ENCODE measurements at places on chromosomes 3 and 15. TPM values are rescaled to one million over a fixed set of nuclear protein-coding genes. Genes with fewer than 3 reads are reported as not detected.

- DNase-seq = peak; percentile 25
Observed at GRCh38 chr15:56040081-56041035, 46.9 kb upstream of the NEDD4 start.

GRCh38 chr3:13086531-13086981 lies 13.3 kb upstream of the IQSEC1 start:
- no peak for DNase-seq

DNA sequence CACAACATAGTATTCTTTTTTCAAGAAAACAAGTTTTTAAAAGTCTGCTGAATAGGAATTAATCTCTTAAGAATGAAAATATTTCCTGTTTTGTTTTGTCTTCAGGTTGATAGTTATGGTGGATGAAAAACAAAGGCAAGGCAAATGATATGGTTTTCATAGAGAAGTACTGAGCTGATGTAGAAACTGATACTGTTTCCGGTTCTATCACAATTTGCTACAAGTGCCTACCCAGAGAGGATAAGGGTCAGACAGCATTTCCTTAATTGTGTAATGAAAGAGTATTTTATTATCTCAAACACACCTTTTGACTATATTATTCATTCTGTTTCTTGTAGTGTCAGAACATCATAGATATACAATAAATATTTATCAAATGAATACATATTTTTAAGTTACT lies 836.3 kb downstream of the SQOR start:
- no peak for DNase-seq

DNA sequence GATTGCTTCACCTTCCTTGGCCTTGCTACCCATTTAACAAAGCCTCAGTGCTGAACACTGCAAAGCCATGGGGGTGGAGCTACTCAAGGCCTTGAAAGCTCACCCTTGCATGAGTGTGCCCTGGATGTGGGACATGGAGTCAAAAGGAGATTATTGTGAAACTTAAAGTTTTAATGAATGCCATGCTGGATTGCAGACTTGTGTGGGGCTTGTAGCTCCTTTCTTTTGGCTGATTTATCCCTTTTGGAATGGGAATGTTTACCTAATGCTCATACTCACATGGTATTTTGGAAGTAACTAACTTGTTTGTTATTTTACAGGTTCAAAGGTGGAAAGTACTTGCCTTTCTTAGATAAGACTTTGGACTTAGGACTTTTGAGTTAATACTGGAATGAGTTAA lies 538.5 kb upstream of the NECTIN3 start:
- no peak for DNase-seq

PPP1R14D gene
- polyA plus RNA-seq = 0.62 TPM
